ENCODE measurements at places on chromosomes 1 and 21. TPM values are rescaled to one million over a fixed set of nuclear protein-coding genes. Genes with fewer than 3 reads are reported as not detected.

The ZBTB8A gene
- polyA plus RNA-seq, result 17.9 TPM

GRCh38 chr1:234324821-234325220, 48.4 kb upstream of the COA6 start:
- DNase-seq, result no peak

The SPSB1 gene
- 11.3 TPM for polyA plus RNA-seq

The KISS1 gene
- polyA plus RNA-seq, result not detected

The CD1B gene
- polyA plus RNA-seq, result not detected

The CFHR2 gene
- polyA plus RNA-seq, result not detected

The RUSC1 gene
- polyA plus RNA-seq, result 40.6 TPM

The PLPPR4 gene
- 11.2 TPM for polyA plus RNA-seq

GRCh38 chr1:229161740-229162139, 109.2 kb upstream of the RAB4A start:
- no peak for DNase-seq

GRCh38 chr1:160437432-160438316, 37.3 kb downstream of the VANGL2 start:
- DNase-seq, result no peak

- no peak for DNase-seq
Measured at GRCh38 chr1:227900571-227901051, 47.1 kb downstream of the WNT9A start.

The DCDC2B gene
- 1.1 TPM for polyA plus RNA-seq

GRCh38 chr1:222048094-222048595, 306.3 kb upstream of the DUSP10 start:
- no peak for DNase-seq

DNA sequence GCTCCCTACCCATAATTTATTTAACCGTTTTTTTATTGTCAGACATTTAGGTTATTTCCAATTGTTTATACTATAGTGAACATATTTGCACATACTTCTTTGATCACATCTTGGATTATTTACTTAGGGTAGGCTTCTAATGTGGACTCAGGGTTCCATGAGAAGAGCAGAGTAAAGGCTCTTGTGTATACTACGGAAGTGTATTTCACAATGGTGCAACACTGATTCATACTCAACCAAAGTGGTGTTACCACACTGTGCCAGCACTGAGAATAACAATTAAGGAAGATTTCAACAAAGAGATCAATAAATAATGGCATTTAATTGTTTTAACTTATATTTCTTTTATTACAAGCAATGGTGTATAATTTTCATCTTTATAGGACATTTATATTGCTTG, 251.2 kb downstream of the ZNF326 start:
- no peak for DNase-seq

- DNase-seq, result no peak
Measured at GRCh38 chr1:196717868-196718267, 56.8 kb upstream of the CFHR3 start.

GRCh38 chr1:92752719-92753118, 32.2 kb downstream of the EVI5 start:
- DNase-seq, result no peak

GRCh38 chr1:248696261-248696660, 6.3 kb downstream of the OR14I1 start:
- DNase-seq, result no peak
